ENCODE measurements at places on chromosomes 16 and 17. TPM values are rescaled to one million over a fixed set of nuclear protein-coding genes. Genes with fewer than 3 reads are reported as not detected.

Gene KCNJ16
- not detected for total RNA-seq

Gene PMP22
- 55.1 TPM for total RNA-seq

Gene NTN3
- not detected for total RNA-seq

Gene KRT36
- total RNA-seq = 0.79 TPM
